SK-N-SH (cell line): ENCODE measurements at places on chromosomes 3 and 15.

GRCh38 chr3:80643421-80643820, 875.6 kb upstream of the ROBO1 start:
- DNase-seq: no peak

GRCh38 chr3:5579139-5579602, 391.7 kb downstream of the EDEM1 start:
- no peak for DNase-seq

DNA sequence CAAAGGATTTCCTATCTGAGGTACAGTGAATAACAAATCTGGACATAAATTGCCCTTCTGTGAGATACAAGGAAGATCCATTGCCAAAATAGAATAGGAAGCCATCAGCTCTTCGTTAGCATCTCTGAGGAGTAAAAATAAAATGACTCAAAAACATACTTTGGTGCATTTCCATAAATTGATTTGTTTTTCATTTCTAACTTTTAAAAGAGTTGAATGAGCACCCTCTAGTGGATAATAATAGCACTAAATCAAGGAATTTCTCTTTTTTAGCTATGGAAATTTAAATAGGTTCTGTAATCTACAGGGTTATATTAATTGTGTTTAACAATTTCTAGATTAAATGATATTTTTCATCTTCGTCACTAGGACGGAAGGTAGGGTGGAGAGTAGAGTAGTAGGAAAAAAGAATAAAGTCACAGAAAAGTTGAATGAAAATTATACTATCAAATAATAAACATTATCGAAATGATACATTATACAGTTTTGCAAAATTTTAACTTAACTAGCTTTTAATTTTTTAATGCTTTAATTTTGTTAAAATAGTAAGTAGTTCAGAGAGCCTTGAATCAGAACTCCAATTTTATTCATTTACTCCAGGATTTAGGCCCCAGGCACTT, 6.4 kb downstream of the NSUN3 start:
- DNase-seq: peak; percentile 11

DNA sequence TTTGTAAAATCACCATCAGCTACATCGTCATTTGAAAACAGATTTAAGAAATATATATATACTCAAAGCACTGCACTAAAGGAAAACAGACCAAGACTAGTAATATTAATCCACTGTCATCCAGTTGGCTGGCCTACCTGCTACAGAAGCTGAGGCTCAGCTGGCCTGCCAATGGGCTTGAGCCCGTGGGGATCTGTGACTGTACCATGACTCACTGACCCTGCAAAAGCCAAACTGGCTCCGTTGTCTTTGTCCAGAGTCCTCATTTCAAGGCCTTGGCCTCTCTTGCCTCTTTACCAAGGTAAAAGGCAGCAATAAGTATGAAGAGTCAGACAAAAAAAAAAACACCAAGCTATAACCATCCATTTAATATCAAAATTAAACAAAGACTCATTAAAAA, 463.5 kb upstream of the RASGRP1 start:
- DNase-seq: no peak

- no peak for DNase-seq
These were observed 16.8 kb downstream of the CACNA1D start for GRCh38 chr3:53511246-53511645.

DNA sequence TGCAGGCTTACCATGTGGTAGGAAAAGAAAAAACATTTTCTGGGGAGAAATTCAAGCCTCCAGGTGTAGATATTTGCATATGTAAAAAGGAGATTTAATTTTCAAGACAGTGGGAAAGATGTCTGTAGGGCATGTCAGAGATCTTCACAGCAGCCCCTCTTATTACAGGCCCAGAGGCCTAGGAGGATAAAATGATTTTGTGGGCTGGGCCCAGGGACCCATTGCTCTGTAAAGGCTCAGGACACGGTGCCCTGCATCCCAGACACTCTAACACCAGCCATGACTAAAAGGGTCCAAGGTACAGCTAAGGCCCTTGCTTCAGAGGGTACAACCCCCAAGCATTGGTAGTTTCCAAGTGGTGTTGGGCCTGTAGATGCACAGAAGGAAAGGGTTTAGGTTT, 680.1 kb downstream of the IGSF11 start:
- no peak for DNase-seq
